ENCODE measurements at places on chromosomes 4 and X.

DNA sequence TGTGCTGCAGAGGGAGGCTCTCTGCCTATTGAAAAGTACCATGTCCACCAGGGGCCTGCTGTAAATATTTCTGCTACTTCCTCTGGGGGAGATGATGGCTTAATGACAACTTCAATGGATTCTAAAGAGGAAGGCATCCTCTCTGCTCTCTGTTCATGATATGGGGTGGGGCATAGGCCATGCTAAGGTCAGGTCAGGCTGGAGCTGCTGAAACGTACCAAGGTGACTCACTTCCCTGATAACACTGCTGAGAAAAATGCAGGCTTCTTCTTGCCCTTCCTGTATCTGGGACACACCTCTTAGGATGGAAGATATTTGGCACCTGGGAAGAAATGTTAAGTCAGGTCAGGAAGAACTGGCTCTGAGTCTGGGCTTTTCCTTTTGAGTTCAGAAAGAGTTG lies 31.5 kb downstream of the HS3ST1 start:
- DNase-seq = no peak
- no peak overlapping the region for H3K4me3 ChIP-seq
- no peak overlapping the region for H3K27ac ChIP-seq
- H3K36me3 ChIP-seq = no peaks in the 10 kb centered on the region
- H3K4me1 ChIP-seq = no peaks in the 10 kb centered on the region

GRCh38 chr4:140408974-140409373 lies 18.5 kb downstream of the CLGN start:
- H3K27me3 ChIP-seq = no peaks in the 10 kb centered on the region
- H3K4me3 ChIP-seq = no peak overlapping the region
- no peak for DNase-seq
- H3K36me3 ChIP-seq = no peaks in the 10 kb centered on the region
- no peaks in the 10 kb centered on the region for H3K4me1 ChIP-seq

DNA sequence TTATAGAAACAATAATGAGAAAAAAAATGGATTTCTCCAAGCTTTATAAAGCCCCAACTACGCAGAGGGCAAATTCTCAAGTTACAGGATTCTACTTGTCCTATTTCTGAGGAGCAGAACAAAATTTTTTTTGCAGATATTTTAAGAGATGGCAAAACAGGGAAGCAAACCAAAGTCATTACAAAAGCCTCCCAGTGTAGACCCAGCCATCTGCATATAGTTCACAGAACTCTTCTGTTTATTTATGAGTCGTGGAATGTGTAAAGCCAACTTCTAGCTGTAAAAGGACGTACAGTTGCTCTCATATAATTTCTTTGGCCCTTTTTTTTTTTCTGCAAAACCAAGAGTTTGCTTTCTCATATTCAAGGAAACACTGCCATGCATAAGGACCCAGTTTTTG lies 120.4 kb downstream of the PCDH7 start:
- H3K27me3 ChIP-seq = no peaks in the 10 kb centered on the region
- DNase-seq = no peak
- no peak overlapping the region for H3K4me3 ChIP-seq
- H3K27ac ChIP-seq = no peak overlapping the region
- no peaks in the 10 kb centered on the region for H3K4me1 ChIP-seq

GRCh38 chrX:72536542-72536941 lies 36.1 kb downstream of the HDAC8 start:
- no peaks in the 10 kb centered on the region for H3K4me1 ChIP-seq
- no peak for DNase-seq
- no peaks in the 10 kb centered on the region for H3K27me3 ChIP-seq
- no peak overlapping the region for H3K27ac ChIP-seq

- H3K36me3 ChIP-seq = no peaks in the 10 kb centered on the region
- no peak for DNase-seq
- H3K27ac ChIP-seq = no peak overlapping the region
- H3K4me3 ChIP-seq = no peak overlapping the region
Measured at GRCh38 chr4:20253283-20253734, 1.6 kb downstream of the SLIT2 start.

DNA sequence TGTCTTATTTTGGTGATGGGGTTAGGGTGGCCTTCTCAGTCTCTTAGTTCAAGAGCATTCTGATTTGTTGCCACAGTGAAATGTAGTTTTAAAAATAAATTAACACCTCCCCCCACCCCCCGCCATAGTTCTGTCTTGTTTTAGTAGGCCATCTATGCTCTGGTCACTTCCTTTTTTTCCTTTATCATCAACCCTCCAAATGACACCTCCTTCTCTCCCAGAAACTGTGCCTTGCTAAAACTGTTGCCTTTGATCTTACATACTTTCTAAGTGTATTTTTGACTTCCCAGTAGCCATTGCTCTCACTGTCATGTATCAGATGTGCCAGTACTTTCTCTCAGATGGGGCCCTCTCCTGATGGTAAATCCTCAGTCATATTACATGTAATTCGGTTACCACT lies 14.5 kb upstream of the NDUFC1 start:
- H3K27ac ChIP-seq = peak overlapping the region; percentile 30
- H3K36me3 ChIP-seq = no peaks in the 10 kb centered on the region
- H3K27me3 ChIP-seq = no peaks in the 10 kb centered on the region
- peaks cover 20% of the 10 kb centered on the region for H3K4me1 ChIP-seq

DNA sequence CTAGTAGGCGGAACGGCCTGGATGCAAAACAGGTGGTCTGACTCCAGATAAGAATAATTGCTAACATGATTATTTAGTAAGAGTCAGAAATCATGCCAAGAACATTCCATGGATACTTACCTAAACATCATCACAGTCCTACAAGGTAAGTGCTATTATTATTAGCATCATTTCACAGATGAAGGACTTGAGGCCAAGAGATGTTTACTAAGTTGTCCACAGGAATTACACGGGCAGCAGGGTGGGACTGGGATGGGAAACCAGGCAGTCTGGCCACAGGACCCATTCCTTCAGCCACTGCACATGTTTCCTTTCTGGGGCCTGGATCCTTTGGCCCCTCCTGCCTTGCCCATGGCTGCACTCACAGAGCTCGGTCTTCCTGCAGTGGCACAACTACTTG lies 48.3 kb downstream of the ANAPC4 start:
- no peaks in the 10 kb centered on the region for H3K27me3 ChIP-seq
- no peak overlapping the region for H3K4me3 ChIP-seq
- DNase-seq = no peak
- H3K27ac ChIP-seq = no peak overlapping the region
- H3K36me3 ChIP-seq = peaks cover 2% of the 10 kb centered on the region
- H3K4me1 ChIP-seq = peaks cover 8% of the 10 kb centered on the region

- no peak overlapping the region for H3K4me3 ChIP-seq
- H3K27ac ChIP-seq = no peak overlapping the region
- no peaks in the 10 kb centered on the region for H3K36me3 ChIP-seq
- H3K4me1 ChIP-seq = no peaks in the 10 kb centered on the region
- H3K27me3 ChIP-seq = peaks cover 17% of the 10 kb centered on the region
- DNase-seq = no peak
Measured at GRCh38 chr4:165879641-165880040, 6.6 kb downstream of the TLL1 start.

- peak; percentile 74 for DNase-seq
- no peak overlapping the region for H3K4me3 ChIP-seq
- H3K4me1 ChIP-seq = peaks cover 46% of the 10 kb centered on the region
- no peaks in the 10 kb centered on the region for H3K27me3 ChIP-seq
Measured at GRCh38 chrX:18956303-18957032, 27.4 kb downstream of the PHKA2 start.

GRCh38 chr4:1331591-1332353 lies 15.2 kb upstream of the UVSSA start:
- no peaks in the 10 kb centered on the region for H3K27me3 ChIP-seq
- H3K36me3 ChIP-seq = peaks cover 48% of the 10 kb centered on the region
- no peak overlapping the region for H3K4me3 ChIP-seq
- H3K27ac ChIP-seq = peak overlapping the region; percentile 56

GRCh38 chr4:77913348-77913747 lies 50.7 kb downstream of the MRPL1 start:
- no peak overlapping the region for H3K27ac ChIP-seq
- peaks cover 11% of the 10 kb centered on the region for H3K36me3 ChIP-seq
- H3K4me3 ChIP-seq = no peak overlapping the region
- H3K27me3 ChIP-seq = no peaks in the 10 kb centered on the region
- DNase-seq = no peak
- H3K4me1 ChIP-seq = peaks cover 17% of the 10 kb centered on the region

DNA sequence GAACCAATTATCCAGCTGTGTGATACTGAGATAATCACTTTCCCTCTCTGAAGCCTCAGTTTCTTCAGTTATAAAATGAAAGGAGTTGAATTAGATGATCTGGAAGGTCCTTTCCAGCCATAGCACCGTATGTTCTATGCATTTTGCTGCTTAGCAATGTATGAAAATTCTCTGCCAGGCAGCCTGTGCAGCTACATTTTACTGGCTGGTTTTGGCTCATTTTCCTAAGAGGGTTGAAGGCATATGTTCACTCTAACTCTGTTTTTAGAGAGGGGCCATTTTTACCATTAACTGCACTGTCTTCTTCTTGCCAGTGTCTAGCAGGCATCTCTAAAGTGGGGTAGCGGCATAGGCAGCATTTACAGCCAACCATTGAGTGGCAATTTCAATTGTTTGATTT lies 26.1 kb downstream of the TRPC5 start:
- no peaks in the 10 kb centered on the region for H3K36me3 ChIP-seq

DNA sequence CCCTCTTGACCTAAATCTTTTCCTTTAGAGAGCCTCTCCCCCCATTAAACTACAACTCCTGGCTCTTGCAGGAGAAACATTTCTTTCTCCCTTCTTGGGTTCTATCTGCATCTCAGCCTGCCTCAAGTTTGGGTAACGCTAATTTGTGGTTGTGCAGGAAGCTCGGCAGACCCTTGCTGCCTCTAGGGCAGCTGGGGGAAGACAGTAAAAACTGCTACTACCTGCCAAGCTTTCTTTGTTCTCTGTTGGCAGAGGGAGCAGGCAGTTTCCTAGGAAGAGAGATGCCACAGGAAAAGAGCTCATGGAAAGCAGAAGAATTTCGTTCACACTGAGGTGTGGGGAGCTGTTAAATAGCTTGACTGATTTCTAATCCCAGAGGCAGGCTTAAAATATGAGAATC lies 555.6 kb upstream of the IGFBP7 start:
- H3K27me3 ChIP-seq = no peaks in the 10 kb centered on the region
- DNase-seq = no peak
- no peaks in the 10 kb centered on the region for H3K4me1 ChIP-seq
- H3K27ac ChIP-seq = no peak overlapping the region
- H3K36me3 ChIP-seq = no peaks in the 10 kb centered on the region

GRCh38 chr4:74268643-74269042 lies 39.6 kb upstream of the EPGN start:
- no peaks in the 10 kb centered on the region for H3K27me3 ChIP-seq
- H3K4me3 ChIP-seq = no peak overlapping the region
- no peak overlapping the region for H3K27ac ChIP-seq
- DNase-seq = no peak
- H3K4me1 ChIP-seq = no peaks in the 10 kb centered on the region
- H3K36me3 ChIP-seq = no peaks in the 10 kb centered on the region

Measured in CD14-positive monocyte (primary cell).